ENCODE measurements at places on chromosomes 16 and 17.
A peak's percentile ranks its signal among the peaks of the same experiment; 100 is the strongest.

GRCh38 chr17:82668631-82669099 is 20.4 kb upstream of the WDR45B start:
- DNase-seq = no peak

GRCh38 chr16:749010-749409 is 8.2 kb upstream of the CIAO3 start:
- no peak for DNase-seq

DNA sequence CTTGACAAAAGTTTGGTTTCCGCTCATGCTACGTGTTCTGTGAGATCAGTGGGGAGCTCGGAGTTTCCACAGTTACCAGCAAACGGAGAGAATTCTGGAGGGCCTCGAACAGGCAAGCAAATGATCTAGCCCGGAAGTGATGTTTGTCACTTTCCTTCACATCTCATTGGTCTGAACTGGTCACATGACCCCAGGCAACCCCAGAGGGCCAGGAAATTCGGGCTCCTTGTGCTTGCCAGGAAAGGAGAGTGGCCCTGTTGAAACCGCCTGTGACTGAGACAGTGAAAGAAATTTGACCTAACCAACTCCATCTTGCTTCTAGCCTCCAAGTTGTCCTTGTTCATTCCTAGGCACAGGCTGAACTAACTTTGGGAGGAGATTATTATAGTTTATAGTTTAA is 23.0 kb downstream of the SPPL2C start:
- no peak for DNase-seq

DNA sequence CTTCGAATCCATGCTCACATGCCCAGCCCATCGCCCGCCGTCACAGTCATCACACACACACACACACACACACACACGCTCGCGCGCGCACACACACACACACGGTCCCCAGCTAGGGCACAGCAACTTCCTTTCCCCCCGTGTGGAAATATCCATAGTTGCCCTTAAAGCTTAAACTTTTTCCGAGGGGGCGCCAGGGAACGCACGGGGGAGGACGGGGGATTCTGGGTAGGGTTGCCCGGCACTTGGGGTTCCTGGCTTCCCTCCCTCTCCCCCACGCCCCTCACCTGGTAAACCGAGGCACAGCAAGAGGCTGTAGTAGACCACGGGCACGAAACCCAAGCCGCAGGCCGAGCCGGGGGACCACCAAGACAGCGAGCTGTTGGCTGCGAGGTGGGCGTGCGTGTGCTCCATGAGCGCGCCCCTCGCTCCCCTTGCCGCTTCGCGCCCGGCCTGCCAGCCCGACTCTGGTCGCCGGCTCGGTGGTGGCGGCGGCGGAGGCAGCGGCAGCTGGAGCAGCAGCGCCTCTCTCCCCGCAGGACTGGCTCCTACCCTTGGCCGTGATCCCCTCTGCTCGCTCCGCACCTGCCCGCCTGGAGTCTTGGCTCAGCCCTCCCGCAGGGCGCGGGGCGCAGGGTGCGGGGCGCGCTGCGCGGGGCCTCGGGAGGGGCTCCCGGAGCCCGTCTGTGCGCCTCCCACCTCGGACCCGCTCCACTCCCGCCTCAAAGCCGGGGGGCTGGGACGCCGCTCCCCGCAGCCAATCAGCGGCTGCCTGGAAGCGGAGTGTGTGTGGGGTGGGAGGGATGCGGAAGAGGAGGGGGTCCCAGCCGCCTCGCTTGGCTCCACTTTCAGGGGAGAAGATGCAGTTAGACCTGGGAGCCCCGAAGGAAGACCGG is at the start of gene GPR139:
Gene GPR139 (minus strand): TSS at position 688 of the 896 bp plus-strand sequence. CDS start 274 bp downstream, at position 414.
- DNase-seq = no peak

DNA sequence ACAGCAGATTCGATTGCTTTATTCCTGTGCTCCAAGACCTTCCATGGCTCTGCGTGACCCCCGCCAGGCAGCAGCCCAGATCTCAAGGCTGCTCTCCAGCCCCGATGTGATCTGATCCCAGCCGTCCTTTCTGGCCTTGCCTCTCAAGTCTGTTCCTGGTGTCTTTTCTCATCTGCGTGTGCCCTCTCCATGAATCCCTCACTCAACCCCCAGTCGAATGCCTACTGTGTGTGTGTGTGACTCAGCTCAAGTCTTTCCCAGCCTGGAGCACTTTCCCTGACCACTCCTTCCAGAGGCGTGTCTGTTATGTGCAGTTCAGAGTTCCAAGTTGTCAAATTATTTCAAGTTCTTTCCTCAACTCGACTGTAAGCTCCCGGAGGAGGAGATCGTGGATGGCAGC is 64.0 kb downstream of the MRM1 start:
- DNase-seq = no peak

DNA sequence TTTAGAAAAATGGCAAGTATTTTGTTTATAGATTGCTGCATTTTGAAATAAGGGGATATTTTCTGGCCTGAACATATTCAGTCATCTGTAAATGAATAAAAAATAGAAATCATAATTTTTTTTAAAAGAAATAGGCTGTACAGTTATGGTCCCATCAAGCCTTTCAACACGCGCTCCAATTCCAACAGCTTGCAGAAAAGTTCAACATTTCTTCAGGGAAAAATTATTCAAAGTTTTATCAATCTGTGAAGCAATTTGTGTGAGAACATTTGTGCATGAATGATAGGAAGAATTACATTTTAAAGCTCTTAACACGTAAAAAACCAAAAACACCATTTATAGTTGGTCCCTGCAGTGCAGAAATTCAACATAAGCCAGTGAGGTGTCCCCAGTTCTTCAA is 50.7 kb upstream of the SLC25A19 start:
- no peak for DNase-seq

- DNase-seq = no peak
These were observed 6.0 kb downstream of the MXRA7 start for GRCh38 chr17:76704805-76705204.

DNA sequence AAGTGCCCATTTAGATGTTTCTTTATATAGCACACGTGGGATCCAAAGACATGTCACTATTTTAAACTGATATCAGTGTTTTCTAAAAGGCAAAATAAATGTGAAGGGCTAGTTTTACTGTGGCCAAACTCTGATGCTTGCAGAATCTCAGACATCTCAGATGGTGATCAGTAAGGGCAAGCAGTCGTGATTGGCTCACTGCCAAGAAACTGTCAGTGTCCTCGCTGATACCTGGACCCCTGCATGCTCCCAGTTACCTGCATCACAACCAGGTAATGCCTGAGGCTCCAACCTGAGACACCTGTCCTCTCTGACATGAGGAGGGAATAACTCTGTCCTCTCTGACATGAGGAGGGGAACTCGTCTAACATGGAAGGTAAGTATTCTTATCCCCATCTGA is 114.0 kb downstream of the SPECC1 start:
- DNase-seq = peak; percentile 51

DNA sequence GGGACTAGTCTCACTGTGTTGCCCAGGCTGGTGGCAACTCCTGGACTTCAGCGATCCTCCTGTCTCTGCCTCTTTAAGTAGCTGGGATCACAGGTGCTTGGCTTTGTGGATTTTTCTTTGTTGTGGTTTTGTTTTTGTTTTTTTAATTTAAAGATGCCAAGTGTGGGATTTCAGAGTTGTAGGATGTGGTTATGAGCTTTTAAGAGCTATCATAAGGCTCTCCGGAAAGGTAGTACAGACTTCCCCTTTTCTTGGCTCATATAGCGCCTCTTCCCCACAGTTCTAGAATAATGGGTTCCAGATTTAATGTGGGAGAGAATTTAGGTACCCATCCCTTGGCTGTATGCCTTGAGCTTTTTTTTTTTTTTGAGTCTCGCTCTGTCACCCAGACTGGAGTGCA is 17.1 kb downstream of the AKAP1 start:
- no peak for DNase-seq

DNA sequence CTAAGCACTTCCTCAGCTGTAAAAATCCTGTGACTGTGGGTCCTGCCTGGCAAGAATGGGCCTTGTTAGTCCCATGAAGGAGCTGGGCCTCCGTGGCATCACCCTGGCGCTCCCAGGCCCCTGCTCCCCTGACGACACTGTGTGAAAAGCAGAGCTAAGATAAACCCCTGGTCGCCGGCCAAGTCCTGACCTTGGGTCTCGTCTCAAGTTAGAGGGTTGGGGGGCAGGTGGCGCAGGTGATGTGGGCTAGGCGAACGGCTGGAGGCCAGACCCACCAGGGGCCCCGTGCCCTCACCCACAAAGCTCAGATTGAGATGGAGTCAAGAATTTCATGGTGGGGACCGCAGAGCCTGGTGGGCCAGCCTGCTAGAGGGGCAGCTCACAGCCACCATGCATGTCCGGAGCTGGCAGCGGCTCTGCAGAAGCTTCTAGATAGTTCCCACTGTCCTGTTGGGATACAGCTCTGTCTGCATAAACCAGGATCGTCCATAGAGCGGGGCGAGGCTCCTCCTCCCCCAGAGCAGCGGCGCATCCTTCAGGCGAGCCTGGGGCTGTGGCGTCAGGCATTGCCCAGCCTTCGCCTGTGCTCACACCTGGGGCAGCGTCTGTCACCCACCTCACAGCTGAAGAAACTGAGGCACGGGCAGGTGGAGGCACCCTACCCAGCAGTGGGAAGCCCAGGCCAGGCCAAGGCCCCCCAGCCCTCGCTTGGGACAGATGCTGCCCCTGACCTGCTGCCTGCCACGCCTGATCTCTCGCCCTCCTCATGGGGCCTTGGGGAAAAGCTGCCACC is 12.0 kb downstream of the CYBC1 start:
- DNase-seq = no peak

- no peak for DNase-seq
These were observed 3.6 kb upstream of the TUBG2 start for GRCh38 chr17:42655528-42655927.

DNA sequence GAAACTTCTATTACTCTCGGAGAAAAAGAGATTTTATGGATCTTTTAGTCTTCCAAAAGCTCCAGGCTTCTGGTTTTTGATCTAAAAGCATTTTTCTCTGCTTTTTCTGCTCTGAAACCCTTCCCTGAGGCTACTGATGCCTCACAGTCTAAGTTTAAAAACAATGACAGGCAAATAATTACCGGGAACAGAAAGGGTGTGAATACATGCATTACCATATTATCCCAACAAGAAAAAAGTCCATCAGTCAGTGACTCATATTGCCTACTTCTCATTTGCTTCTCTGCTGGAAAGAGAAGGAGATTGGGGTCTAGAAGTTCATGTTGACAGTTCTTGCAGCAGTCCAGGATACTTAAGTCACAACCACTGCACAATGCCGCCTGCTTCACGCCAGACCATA is 482.9 kb upstream of the C16orf82 start:
- DNase-seq = no peak

- no peak for DNase-seq
These were observed 254.6 kb downstream of the MRTFB start for GRCh38 chr16:14325502-14326401.

- no peak for DNase-seq
These were observed 70.0 kb upstream of the TNRC6C start for GRCh38 chr17:77888242-77889134.
